ENCODE measurements at places on chromosomes 13 and 19.

DNA sequence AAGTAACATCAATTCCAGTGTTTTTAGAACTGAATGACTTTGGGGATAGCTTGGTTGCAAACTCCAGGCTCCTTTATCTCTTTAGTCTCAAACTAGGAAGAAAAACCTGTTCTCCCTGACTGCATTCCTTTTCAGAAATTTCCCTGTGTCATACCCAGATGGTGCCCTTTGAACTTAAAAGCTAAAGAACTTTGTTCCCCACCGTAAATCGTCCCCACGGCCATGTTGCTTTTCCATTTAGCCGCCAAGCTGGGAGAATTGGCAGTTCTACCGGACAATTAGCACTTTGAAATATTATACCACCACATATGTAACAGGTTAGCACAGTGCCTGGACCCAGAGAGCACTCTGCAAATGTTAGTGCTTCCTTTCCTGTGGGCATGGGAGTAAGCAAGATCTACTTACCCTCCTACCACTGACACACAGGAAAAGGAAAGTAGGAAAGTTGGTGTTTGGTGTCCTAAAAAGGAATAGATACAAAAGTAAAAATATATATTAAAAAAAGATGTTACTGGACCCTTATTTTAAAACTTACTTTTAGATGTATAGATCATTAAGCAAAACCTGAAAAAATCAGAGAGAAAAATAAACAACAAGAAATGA lies 191.9 kb upstream of the MIR17HG start:
- DNase-seq = no peak

DNA sequence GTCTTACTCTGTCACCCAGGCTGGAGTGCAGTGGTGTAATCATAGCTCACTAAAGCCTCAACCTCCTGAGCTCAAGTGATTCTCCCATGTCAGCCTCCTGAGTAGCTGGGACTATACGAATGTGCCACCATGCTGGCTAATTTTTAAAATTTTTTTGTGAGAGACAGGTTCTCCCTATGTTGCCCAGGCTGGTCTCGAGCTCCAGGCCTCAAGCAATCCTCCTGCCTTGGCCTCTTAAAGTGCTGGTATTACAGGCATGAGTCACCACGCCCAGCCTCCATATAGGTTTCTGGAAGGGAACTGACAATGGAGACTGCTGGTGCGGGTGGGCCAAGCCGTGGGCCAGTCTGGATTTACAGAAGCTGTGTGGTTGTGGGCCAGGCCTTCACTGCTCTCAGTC lies 189.2 kb downstream of the URI1 start:
- no peak for DNase-seq

- no peak for DNase-seq
Measured at GRCh38 chr13:110368408-110368807, 61.3 kb downstream of the COL4A2 start.

GRCh38 chr13:111122056-111122455 lies 6.9 kb downstream of the ARHGEF7 start:
- no peak for DNase-seq

- no peak for DNase-seq
Measured at GRCh38 chr19:50843205-50843604, 9.8 kb upstream of the KLK15 start.

- DNase-seq = no peak
Measured at GRCh38 chr13:114007566-114007965, 33.7 kb upstream of the C13orf46 start.

GRCh38 chr13:89831157-89831556 lies 1516.3 kb upstream of the MIR17HG start:
- no peak for DNase-seq

- no peak for DNase-seq
Measured at GRCh38 chr13:104593693-104594092, 1527.5 kb upstream of the SLC10A2 start.

DNA sequence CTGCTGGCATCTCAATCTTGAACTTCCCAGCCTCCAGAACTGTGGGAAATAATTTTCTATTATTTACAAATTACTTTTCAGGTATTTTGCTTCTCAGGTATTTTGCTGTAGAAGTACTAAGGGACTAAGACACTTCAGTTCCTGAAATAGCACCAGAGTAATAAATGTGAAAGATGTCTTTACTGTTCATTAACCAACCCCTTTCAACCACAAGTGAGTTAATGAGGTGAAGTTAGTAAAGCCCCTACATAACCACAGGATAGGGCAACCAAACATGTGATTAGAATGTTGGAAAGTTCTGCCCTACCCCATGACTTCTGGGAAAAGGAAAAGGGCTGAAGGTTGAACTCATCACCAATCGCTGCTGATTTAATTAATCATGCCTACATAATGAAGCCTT lies 2.7 kb upstream of the ZNF345 start:
- no peak for DNase-seq

- DNase-seq = no peak
Measured at GRCh38 chr13:91168386-91168711, 179.1 kb upstream of the MIR17HG start.

- no peak for DNase-seq
Measured at GRCh38 chr13:46728777-46729176, 68.2 kb downstream of the ESD start.

- DNase-seq = no peak
Measured at GRCh38 chr13:22081430-22081829, 410.6 kb downstream of the FGF9 start.

GRCh38 chr13:107843681-107844080 lies 371.7 kb downstream of the LIG4 start:
- DNase-seq = no peak

DNA sequence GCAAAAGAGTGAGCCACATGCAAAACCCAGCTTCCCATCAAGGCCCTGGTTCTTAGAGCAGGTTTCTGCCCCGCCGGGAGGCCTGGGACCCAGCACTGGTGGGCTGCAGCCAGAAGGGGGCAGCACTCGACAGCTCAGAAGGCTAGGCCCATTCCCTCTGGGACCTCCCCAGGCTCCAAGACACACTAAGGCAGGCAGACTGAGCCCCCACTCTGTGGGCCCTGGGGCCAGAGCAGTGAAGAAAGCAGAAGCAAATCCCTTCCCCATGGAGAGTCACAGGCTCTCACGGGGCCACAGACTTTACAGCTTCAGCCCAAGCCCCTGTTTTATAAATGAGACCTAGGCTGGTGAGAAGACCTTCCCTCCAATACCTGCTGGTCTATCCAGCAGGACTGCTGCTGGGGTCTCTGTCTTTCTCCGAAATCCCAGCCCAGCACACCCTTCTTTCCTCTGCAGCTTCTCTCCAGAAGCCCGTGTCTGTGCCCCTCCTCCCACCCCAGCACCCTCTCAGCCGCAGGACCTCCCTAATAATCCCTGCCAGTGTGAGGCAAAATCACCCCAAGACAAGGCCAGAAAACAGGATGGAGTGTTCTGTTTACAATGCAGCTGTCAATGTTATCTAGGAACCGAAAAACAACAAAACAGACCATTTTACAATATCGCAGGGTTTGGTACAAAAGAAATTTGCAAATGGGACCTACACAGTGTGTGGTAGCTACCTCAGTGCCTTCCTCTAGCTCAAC lies 109.3 kb downstream of the ABCC4 start:
- DNase-seq = peak; percentile 25
